Activated naive CD4-positive, alpha-beta T cell (primary cell): ENCODE measurements at places on chromosomes 6 and 20.

GRCh38 chr6:9496837-9497236, 918.0 kb downstream of the TFAP2A start:
- no peak for DNase-seq

- no peak for DNase-seq
Observed at GRCh38 chr6:68200929-68201328, 434.2 kb upstream of the ADGRB3 start.

DNA sequence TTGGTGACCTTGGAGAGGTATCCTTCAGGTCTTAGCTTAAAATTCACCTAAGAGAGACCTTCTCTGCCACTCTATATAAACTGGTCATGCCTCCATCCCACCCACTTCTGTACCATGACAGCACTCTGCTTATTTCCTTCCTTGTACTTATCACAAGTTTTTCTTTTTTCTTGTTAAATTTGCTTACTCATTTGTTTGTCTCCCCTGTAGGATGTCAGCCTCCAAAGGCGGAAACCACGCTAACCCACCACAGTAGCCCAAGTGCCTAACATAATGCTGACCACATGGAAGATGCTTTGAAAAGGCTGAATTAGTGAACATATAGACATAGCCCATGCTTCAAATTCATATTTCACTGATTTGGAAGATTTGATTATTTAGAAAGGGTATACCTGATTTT, 5.4 kb downstream of the BMP6 start:
- no peak for DNase-seq

DNA sequence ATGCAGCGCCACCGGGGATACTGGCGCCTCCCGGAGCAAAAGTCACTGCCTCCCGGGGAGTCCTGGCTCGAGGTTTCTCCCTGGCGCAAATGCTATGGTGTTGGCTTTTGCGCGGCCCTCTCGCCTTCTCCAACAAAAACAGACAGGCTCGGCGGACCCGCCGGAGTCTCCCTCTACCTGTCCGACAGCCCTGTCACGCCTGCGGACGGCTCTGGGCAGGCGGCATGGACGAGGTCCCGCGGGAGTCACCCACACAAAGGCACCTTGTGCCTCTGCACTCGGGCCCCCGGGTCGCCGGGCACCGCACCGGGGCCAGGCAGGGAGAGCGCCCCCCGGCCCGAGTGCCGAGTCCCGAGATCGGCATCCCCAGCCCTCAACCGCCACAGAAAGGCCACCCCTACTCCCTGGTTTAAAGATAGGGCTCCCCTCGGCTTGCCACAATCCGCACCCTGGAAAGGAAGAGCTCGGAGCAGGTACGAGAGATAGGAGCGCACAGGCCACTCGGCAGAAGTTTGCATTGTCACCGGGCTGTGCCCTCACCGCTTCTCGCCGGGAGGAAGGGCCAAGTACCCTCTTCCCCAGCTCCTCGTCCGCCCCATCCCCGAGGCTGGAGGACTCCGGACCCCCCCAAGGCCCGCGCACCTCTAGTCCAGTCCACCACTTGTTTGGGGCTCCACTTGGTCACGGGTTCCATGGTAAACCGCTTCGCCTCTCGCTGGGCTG, 903 bp downstream of the CNKSR3 start:
- no peak for DNase-seq

GRCh38 chr6:161394437-161394836, 120.6 kb upstream of the AGPAT4 start:
- no peak for DNase-seq

GRCh38 chr20:37346236-37346534, 245 bp downstream of the SRC start:
- DNase-seq, result no peak

DNA sequence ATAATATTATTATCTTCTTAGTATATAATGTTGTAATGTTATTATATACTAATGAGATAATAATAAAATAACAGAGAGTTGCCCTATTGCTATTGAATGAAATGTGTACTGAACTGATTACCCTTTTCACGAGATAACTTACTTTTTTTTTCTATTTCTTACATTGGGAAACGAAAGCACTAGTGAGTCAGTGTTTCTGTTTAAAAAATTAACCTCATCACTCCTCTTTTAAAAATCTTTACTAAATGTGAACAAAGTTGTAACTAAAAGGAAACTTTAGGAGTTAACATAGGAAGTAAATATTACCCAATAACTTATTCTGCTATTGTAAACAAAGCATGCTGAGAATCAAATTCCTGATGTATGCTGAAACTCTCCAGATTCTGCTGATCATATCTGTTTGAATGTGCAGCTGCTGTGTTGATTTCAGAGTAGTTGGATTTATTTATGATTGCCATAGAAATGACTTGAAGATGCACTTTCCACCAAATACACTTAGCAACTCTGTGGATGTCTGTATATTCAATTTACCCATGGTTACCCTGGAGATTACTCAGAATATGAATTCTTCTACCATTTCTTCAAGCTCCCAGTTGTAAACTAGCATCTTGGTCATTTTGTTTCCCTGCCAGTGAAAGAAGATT, 523.4 kb downstream of the TENT5A start:
- DNase-seq, result no peak

DNA sequence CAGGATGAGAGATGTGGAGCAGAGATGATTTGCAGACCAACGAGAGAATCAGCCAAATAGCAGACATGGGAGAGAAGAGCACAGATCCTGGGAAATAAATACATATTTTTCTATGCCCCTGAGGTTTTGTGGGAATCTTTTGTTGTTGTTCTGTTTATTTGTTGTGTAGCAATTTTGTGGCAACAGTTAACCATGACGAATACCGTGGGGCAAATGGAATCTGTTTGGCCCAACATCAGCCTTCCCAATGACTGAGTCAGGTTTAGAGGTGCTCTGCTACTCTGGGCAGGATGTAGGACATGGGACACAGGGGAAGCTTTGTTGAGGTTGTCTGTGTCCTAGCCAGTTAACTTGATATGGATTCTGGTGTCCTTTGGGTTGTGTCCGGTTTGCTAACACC, 7.9 kb upstream of the SLC2A10 start:
- DNase-seq, result no peak

DNA sequence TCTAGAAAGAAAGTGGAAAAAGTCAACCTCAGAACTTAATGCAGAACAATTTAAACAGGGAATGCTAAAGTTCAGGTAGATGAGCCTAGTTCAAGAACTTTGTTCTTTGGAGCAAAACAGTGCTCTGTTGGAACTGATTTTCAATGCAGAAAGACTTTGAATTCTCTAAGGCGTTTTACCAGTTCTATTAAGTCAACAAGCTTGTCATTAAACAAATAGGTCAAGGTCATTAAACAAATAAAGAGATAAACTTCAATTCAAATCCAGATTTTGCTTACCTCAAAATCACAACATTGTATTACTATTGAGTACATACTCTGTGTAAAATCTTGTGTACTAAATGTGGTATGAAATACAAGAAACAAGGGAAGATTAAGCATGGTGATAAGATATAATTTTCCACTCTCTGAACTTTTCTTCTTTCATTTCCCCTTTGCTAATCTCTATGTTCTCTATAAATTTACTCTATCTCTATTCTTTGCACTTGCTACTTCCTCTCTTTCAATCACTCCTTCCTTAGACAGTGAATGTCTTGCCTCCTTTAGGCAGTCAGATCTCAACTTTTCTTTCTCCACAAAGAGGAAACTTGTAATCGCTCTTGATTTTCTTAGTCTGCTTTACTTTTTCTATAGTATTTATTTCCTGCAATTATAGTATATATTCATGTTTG, 160.8 kb upstream of the KHDRBS2 start:
- no peak for DNase-seq

GRCh38 chr20:7792150-7792869, 147.9 kb downstream of the HAO1 start:
- no peak for DNase-seq

DNA sequence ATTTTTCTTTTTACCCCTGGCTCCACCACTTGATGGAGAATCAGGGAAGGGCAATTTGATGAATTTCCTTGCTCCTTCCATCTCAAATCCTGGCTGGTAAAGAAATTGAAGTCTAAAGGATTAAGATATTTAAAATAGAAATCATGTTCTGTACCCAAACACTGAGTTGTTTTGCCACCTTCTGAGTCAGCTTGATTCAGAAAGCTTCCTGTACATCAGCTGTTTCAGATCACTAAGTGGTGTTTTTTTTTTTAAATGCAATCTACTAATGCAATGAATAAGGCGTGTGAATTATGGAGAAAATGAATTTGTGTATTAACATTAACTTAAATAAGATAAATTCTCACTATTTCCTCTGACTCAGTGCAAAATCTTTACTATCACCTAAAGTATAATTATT, 11.5 kb upstream of the POPDC3 start:
- DNase-seq, result no peak

- DNase-seq, result no peak
Observed at GRCh38 chr20:31820228-31820627, 1.1 kb downstream of the MYLK2 start.
